ENCODE measurements at places on chromosomes 13 and 19. TPM values are rescaled to one million over a fixed set of nuclear protein-coding genes. Genes with fewer than 3 reads are reported as not detected.

DNA sequence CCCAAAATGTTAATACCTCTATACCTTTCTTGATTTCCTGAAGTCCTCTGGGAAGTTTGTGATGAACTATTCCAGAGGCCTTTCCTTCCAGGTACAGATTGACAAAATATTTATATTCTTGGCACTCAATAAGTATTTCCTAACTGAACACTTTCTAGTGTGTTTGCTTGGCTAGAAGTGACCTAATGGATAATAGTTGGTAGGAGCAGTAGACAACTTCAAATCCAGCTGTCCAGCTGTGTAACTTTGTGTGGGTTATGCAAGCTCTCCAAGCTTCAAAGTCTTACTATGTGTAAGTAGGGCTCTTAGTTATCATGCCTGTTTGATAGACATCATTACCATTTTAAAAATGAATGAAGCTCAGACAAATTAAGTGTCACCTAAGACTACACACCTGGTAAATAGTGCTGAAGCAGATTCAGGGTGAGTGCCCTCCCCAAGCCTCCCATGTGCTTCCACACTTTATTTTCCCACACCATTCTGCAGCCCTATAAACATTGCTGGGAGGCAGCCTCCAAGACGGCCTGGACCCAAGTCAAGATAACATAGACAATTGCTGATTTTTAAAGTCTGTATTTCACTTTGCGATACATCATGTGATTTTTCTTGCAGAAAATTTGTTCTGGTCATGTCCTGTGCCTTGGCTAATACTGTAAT lies 196.6 kb downstream of the NALCN start:
- no peak for DNase-seq

GRCh38 chr13:31394506-31394905 lies 194.7 kb downstream of the B3GLCT start:
- DNase-seq, result no peak

GRCh38 chr13:23833733-23834611 lies 55.2 kb downstream of the MIPEP start:
- peak; percentile 45 for DNase-seq

The FUT1 gene
- total RNA-seq, result 1.1 TPM

The CYP2F1 gene
- total RNA-seq, result not detected

The MTUS2 gene
- total RNA-seq, result 0.18 TPM

DNA sequence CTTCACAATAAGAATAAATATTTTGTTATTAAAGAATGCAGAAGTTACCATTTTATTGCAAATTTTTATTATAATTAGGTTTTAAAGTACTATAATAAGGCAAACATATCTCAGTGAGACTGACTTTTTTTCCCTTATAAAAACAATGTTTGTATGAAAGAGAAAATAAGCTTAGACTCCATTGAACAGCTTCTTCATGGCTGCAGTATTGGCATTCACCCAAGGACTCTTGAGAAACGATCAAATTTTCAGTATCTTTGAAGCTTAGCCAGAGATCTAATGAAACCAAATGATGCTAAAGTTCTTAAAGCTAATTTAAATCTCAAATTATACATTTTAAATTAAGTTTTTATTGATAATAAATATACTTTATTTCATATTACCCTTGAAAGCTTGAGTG lies 128.3 kb downstream of the GGACT start:
- no peak for DNase-seq

The ZFP28 gene
- total RNA-seq, result 0.89 TPM

DNA sequence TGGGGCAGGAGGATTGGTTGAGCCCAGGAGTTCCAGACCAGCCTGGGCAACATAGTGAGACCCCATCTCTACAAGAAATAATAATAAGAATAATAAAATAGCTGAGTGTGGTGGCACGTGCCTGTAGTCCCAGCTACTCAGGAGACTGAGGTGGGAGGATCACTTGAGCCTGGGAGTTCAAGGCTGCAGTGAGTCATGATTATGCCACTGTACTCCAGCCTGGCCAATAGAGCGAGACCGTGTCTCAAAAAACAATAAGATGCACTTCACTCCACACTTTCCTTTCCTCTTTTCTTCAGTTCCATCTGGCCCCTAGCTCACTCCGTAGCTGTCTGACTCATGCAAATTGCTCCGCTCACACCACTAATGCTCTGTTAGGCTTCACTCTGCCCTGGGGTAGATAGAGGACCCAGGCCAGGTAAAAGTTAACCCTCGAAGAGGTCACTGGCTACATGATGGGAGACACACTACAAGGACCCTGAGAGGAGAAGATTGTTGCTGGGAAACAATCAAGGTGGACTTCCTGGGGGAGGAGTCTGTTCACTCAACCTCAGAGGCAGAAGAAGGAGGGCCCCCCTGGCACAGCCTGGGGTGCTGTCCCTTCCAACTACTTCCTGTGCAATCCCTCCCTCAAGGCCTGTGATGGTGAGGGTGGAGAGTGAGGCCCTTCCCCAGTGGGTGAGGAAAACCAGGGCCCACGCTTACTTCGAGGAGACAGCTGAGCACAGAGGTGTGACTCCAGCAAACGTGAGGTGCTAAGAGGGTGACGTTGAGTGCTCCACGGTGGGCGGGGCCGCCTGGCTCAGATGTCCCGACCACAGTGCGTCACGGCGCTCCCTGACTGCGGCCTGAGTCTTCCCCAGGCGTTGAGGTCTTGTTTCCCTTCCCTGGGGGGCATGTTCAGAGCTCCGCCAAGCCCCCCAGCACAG lies 8.8 kb upstream of the TNFSF9 start:
- no peak for DNase-seq

- DNase-seq, result no peak
Observed at GRCh38 chr19:2529473-2529918, 53.6 kb downstream of the GADD45B start.

The HIPK4 gene
- total RNA-seq, result not detected

- no peak for DNase-seq
Observed at GRCh38 chr13:78625384-78625783, 22.0 kb upstream of the POU4F1 start.

The C19orf67 gene
- total RNA-seq, result not detected

The KCNC3 gene
- 2.5 TPM for total RNA-seq

Data from right lobe of liver (tissue), 6 donors.